ENCODE measurements at places on chromosomes 5 and 9.

DNA sequence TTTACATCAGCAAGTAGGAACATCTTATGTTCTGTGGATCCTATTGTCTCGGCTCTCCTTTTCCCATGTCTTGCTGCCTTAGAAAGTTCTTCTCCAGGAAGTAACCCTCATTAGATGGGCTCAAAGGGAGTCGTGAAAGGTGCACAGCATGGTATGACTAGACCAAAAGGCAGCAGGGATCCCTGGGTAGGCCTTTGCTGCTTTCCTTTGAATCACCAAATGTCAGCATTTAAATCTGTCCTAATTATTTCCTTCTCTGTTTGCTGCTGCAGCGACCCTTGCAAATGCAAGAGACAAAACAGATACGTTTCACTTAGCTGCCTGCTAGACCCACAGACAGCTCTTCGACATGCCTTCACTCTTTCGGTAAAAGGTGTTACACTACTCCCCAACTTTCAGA, 218.4 kb downstream of the ACTL7B start:
- DNase-seq: no peak

GRCh38 chr9:112361601-112362000, 18.3 kb upstream of the HSDL2 start:
- DNase-seq: no peak

DNA sequence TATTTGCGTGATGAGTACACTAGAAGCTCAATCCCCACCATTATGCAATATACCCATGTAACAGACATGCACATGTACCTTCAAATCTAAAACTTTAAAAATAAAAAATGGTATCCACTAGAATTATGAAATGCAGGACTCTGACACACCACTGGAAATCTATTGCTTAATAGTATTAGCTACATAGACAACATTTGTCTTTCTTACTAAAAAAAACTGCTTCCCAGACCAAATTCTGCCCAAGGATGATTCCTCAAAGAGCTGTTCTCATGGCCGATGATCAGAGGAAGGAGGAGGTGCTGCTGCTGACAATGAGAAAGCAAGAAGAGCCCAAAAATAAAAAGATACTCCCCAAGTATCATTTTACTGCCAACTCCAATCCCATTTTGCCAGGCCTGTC, 67.2 kb downstream of the TTC39B start:
- DNase-seq: no peak

GRCh38 chr5:180180846-180181245, 28.2 kb downstream of the RASGEF1C start:
- DNase-seq: no peak

- DNase-seq: no peak
Observed at GRCh38 chr5:143002459-143003327, 232.5 kb downstream of the ARHGAP26 start.

- peak; percentile 91 for DNase-seq
Observed at GRCh38 chr5:134524272-134524825, 1.1 kb upstream of the JADE2 start.

- DNase-seq: no peak
Observed at GRCh38 chr5:143105216-143105905, 298.1 kb downstream of the NR3C1 start.
